ENCODE measurements at places on chromosomes 3 and 15.

GRCh38 chr3:8441969-8442559, 59.6 kb upstream of the LMCD1 start:
- DNase-seq: no peak

DNA sequence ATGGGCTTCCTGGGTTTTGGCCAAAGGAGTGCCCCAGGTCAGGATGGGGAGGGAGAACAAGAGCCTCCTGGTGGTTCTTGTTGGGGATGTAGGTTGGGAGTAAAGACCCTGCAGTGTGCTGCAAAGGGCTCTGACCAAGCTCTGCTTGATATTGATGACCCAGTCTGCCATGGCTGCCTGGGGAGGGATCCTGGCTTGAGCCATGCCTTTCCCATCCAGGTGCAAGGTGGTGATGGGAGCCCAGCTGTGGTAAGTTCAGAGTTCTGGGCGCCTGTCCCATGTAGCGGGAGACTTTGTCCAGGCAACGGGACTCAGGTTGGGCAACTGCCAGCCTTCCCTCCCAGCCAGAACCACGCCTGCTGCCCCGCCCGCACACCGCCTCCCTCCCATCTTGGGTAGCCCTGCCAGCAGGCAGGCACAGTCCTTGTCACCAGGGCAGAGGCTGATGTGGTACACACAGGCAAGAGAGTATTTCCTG, 2.6 kb downstream of the GNAI2 start:
- no peak for DNase-seq

DNA sequence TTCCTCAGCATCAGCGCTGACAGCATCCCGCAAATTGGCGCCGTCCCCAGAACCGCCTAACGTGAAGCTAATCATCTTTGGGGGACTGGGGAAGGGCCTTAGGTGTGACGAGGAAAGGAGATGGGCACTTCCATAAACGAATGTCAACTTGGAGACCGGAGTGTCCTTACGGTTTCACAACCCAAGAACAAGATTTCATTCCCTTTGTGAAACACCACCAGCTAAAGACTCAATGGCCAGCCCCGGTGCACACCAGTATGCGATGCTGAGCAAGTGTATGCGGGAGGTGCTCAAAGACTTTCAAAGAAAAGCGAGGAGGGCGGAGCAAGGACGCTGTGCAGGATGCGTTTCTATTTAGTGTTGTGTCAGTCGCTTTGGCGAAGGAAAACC, 759 bp upstream of the TTBK2 start:
- DNase-seq: peak; percentile 13

- DNase-seq: no peak
Measured at GRCh38 chr3:69108811-69109210, 13.6 kb downstream of the LMOD3 start.

DNA sequence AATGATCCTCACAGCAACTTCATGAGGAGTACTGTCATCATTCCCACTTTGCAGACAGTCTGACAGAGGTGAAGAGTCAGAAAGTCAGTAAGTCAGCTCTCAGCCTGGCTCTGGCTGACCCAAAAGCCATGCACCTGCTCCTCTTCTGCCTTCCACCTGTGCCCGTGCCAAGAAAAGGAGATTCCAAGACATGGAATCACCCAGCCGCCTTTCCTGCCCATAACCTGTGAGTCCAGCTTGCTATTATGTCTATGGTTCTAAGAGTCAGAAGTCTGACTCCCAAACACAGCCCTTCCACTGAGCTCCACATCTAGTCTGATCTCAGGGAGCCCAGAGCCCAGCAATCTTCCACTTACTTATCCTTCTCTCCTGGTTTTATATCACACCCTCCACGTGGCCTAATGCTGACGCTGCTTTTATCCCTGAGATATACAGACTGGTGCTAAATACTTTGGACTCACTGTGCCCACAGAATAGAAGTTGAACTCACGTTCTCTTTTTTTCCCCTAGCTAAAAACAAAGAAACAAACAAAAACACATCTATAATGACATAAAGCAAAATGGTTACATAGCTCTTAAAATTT, 66.0 kb downstream of the PLD1 start:
- DNase-seq: no peak

DNA sequence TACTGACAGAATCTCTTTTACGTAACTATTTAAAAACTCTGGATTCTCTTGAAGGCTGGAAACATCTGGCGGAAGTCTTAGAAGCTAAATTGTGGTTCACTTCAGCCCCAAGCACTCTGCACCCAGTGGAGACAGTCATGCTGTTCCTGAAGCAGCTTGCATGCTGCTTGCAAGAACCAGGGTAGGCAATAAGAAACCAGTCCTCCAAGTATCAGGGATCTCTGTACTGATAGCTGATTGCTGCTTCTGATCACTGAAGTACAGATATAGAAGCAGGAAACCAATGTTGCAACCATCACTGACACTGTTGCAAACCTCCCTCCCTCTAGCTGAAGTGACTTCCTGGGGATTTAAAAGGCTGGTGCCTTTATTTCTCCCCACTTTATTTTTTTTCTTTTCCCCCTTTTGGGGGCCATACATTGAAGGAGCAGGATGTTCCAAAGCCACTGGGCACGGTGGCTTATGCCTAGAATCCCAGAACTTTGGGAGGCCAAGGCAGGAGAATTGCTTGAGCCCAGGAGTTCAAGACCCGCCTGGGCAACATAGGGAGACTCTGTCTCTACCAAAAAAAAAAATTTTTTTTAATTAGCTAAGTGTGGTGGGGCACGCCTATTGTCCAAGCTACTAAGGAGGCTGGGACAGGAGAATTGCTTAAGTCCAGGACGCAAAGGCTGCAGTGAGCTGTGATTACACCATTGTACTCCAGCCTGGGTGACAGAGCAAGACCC, 15.3 kb downstream of the SPCS1 start:
- DNase-seq: no peak

GRCh38 chr3:112126511-112126911, 6.5 kb downstream of the GCSAM start:
- DNase-seq: no peak

- no peak for DNase-seq
Measured at GRCh38 chr3:40129981-40130380, 179.5 kb upstream of the EIF1B start.

- DNase-seq: no peak
Measured at GRCh38 chr15:39657668-39658067, 76.8 kb downstream of the THBS1 start.

Measured in activated naive CD4-positive, alpha-beta T cell (primary cell).